ENCODE measurements at places on chromosomes 12 and 14.

GRCh38 chr14:101604935-101605780 lies 43.9 kb downstream of the DIO3 start:
- DNase-seq, result no peak

- DNase-seq, result no peak
Measured at GRCh38 chr12:51392556-51393237, 1.5 kb upstream of the GALNT6 start.

GRCh38 chr14:68487805-68488590 lies 304.9 kb downstream of the ZFP36L1 start:
- DNase-seq, result no peak

- DNase-seq, result no peak
Measured at GRCh38 chr12:57852620-57853500, 6.3 kb upstream of the CTDSP2 start.

DNA sequence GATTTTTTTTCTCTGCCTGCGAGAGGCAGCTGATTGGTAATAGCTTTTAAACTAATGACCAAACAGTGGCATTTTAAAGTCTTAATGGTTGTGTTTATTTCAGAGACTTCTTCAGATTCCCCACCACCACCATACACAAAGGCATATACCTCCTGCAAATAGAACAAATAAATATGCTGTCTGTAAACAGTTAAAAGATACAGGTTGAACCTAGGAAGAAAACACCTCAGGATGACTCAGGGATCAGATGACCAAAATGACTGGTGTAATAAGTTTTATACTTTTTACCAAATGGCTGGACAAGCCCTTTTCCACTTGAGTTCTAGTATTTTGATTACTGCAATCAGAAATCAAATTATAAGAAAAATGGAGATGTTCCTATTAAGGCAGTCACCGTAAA lies 364.1 kb downstream of the PAWR start:
- DNase-seq, result no peak

DNA sequence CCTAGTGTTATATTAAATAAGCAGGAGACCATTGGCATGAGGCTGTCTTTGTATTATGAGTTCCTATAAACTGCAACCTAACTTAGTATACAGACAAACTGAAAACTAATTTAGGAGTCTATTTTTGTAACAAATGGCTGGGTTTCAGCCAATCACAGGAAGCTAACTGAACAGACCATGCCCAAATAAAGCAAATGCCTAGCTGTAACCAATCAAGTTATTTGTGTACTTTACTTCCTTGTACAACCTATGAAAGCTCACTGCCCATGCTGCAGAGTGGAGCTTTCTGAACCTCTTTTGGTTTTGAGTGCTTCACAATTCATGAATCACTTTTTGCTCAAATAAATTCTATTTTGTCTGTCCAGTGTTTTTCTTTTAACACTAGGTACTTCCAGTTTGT lies 41.6 kb downstream of the GUCY2C start:
- no peak for DNase-seq
